ENCODE measurements at places on chromosomes 16 and 17. TPM values are rescaled to one million over a fixed set of nuclear protein-coding genes. Genes with fewer than 3 reads are reported as not detected.

The CDT1 gene
- polyA plus RNA-seq: 11.9 TPM

The CRYM gene
- polyA plus RNA-seq: 11.1 TPM

The TMC6 gene
- 10.8 TPM for polyA plus RNA-seq

The KRT31 gene
- polyA plus RNA-seq: 0.53 TPM

DNA sequence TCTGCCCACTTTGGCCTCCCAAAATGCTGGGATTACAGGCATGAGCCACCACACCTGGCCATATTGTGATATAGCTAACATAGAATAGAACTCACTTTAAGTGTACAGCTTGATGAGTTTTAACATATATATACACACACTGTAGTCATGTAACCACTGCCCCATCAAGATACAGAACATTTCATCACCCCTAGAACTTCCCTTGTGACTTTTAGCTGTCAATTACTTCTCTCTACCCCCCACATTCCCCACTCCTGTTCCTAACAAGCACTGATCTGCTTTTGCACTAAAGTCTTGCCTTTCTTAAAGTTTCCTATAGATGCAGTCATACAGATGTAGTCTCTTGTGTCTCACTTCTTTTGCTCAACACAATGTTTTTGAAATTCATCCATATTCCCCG is 93.1 kb downstream of the PITPNC1 start:
- H3K36me3 ChIP-seq: no peaks in the 10 kb centered on the region
- H3K4me1 ChIP-seq: peaks cover 16% of the 10 kb centered on the region
- DNase-seq: no peak
- no peak overlapping the region for H3K27ac ChIP-seq
- H3K4me3 ChIP-seq: no peak overlapping the region

DNA sequence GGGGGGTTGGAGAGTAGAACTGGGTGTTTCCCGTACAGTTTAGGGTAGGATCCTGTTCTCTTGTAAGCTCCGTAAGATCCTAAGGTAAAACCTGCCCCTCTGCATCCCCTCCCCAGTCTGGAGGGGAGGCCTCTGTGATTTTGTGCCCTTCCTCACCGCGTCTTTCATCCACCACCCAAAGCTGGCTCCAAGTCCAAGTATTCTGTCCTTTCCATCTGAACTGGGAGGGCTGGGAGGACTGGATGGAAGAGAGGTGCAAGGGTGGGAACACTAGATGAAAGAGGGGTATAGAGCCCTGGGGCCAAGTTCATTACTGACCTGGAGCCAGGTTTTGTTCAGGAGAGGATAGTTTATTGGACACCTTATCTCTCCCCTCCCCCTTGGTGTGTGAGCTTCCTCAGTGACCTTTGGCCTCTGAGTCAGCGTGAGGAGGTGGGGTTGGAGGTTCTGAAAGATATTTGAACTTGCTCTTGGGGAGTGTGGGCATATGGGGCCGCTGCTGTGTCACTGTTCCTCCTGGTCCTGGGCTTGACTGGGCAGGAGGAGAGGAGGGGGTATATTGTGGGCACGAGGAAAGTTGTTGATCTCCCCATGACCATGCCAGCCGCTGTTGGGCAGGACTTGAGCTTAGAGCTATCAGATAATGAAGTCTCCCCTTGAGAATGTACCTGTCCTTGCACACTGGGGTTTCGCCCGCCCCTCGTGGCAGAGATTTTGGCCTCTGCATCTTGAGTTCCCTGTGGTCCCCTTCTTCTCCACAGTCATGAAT is 1.6 kb downstream of the LASP1 start:
- H3K27me3 ChIP-seq: no peaks in the 10 kb centered on the region
- no peaks in the 10 kb centered on the region for H3K36me3 ChIP-seq

GRCh38 chr17:76337413-76337777 is 16.3 kb downstream of the PRPSAP1 start:
- no peak for DNase-seq
- H3K36me3 ChIP-seq: no peaks in the 10 kb centered on the region
- peak overlapping the region; percentile 54 for H3K27ac ChIP-seq
- H3K4me1 ChIP-seq: peaks cover 15% of the 10 kb centered on the region
